Pancreas (tissue), 10 donors: ENCODE measurements at places on chromosomes 1 and 21. TPM values are rescaled to one million over a fixed set of nuclear protein-coding genes. Genes with fewer than 3 reads are reported as not detected.

The S100A5 gene
- not detected for total RNA-seq

The PLA2G2F gene
- not detected for total RNA-seq

- H3K27ac ChIP-seq: no peak overlapping the region
- no peak overlapping the region for H3K4me3 ChIP-seq
- H3K36me3 ChIP-seq: no peaks in the 10 kb centered on the region
- H3K27me3 ChIP-seq: no peaks in the 10 kb centered on the region
Observed at GRCh38 chr1:164265232-164265631, 293.8 kb upstream of the PBX1 start.

DNA sequence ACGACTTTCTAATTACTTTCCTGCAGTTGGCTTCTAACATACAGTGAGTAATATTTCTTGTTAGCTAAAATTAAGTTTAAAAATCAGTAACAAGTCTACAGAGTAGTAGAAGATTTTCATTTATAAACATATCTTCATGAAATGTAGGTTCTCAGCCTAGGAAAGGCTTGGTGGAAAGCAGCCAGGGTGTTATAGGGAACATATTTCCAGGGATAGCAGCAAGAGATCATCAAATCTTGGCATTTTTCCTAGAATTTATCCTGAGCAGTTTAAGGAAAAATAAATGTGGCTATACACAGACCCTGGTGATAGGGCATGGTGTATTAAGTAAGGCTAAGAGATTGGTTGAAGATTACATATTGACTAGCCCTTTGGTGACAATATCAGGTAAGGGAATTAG lies 203.5 kb upstream of the NEGR1 start:
- H3K36me3 ChIP-seq: no peaks in the 10 kb centered on the region
- H3K4me3 ChIP-seq: no peak overlapping the region
- DNase-seq: no peak
- H3K27me3 ChIP-seq: no peaks in the 10 kb centered on the region

The GJA9 gene
- not detected for total RNA-seq

The RIPK4 gene
- 10.0 TPM for total RNA-seq

DNA sequence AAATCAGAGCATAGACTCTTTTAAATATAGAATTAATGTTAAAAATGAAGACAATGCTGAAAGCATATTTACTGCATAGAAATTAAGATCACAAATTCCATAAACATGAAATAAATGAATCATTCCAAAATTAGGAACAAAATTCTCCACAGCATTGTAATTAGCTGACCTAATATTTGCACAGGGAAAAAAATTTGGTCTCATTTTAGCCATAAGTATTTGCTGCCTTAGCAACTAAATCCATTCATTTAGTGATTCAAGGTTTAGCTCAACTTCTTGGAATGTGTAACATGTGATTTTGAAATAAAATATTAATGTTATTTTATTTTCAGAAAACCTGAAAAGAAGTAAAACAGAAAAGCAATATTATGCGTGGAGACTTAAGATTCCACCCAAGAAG lies 25.5 kb downstream of the ADAMTS5 start:
- H3K36me3 ChIP-seq: no peaks in the 10 kb centered on the region
- H3K4me1 ChIP-seq: no peaks in the 10 kb centered on the region
- no peak for DNase-seq
- H3K27me3 ChIP-seq: no peaks in the 10 kb centered on the region
- no peak overlapping the region for H3K27ac ChIP-seq

DNA sequence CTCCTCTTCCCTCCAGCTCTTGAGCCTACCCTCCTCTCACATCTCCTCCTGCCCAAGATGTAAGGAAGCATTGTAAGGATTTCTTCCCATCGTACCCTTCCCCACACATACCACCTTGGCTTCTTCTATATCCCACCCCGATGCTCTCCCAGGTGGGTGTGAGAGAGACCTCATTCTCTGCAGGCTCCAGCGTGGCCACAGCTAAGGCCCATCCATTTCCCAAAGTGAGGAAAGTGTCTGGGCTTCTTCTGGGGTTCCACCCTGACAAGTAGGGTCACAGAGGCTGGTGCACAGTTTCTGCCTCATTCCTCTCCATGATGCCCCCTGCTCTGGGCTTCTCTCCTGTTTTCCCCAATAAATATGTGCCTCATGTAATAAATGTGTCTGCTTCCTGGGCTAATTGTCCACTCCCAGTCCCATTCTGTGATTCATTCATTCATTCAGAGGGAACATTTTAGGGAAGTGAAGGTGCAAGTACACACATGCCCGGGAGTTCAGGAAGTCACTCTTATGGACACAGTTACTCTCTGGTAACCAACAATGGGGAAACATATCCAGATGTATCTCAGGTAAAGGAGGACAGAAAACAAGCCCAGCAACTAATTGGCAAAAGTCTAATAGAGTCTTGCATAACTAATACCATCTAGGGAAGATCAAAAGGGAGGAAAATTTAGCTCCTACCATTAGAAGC lies 1.9 kb downstream of the SPRR4 start:
- no peaks in the 10 kb centered on the region for H3K27me3 ChIP-seq
- H3K4me3 ChIP-seq: no peak overlapping the region
- no peak overlapping the region for H3K27ac ChIP-seq
- no peaks in the 10 kb centered on the region for H3K36me3 ChIP-seq

The LCE1A gene
- total RNA-seq: not detected

The PER3 gene
- total RNA-seq: 5.9 TPM

GRCh38 chr1:21165076-21165475 lies 11.6 kb downstream of the EIF4G3 start:
- peaks cover 7% of the 10 kb centered on the region for H3K4me1 ChIP-seq
- no peak for DNase-seq
- H3K27ac ChIP-seq: no peak overlapping the region
- H3K36me3 ChIP-seq: no peaks in the 10 kb centered on the region
- H3K4me3 ChIP-seq: no peak overlapping the region
- no peaks in the 10 kb centered on the region for H3K27me3 ChIP-seq

GRCh38 chr1:241837901-241838300 lies 10.1 kb upstream of the EXO1 start:
- no peaks in the 10 kb centered on the region for H3K36me3 ChIP-seq
- H3K4me1 ChIP-seq: no peaks in the 10 kb centered on the region
- no peak overlapping the region for H3K4me3 ChIP-seq
- no peaks in the 10 kb centered on the region for H3K27me3 ChIP-seq

GRCh38 chr21:14245711-14246110 lies 29.8 kb downstream of the RBM11 start:
- no peak for DNase-seq
- no peaks in the 10 kb centered on the region for H3K36me3 ChIP-seq
- peaks cover 6% of the 10 kb centered on the region for H3K27me3 ChIP-seq
- no peak overlapping the region for H3K4me3 ChIP-seq
- H3K4me1 ChIP-seq: no peaks in the 10 kb centered on the region

- no peak overlapping the region for H3K4me3 ChIP-seq
- H3K4me1 ChIP-seq: peaks cover 56% of the 10 kb centered on the region
- no peaks in the 10 kb centered on the region for H3K27me3 ChIP-seq
- H3K27ac ChIP-seq: no peak overlapping the region
Observed at GRCh38 chr21:28252928-28253327, 739.7 kb downstream of the LTN1 start.
